Left cardiac atrium (tissue), 4 donors: ENCODE measurements at places on chromosomes 5 and 9.

GRCh38 chr9:88835772-88836171 is 155.5 kb upstream of the S1PR3 start:
- no peak for DNase-seq

DNA sequence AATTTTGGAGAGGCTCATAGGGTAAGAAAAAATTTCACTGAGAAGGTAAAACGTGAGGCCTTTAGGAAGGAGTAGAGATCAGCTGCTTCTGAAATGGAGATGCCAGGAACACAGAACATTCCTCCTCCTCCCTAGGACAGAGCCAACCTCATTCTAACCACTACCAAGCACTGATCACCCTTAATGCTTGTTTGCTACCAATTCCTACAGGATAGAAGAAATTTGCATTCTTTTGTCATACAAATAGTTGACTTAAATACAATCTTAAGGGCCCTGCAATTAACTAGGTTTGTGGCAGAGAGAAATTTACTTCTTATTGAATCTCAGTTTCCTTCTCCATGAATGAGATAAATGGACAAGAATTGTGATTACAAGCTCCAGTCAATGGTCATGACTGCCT is 780.2 kb upstream of the WWC1 start:
- DNase-seq = no peak

GRCh38 chr5:153658606-153659005 is 168.1 kb downstream of the GRIA1 start:
- DNase-seq = no peak

GRCh38 chr5:131225282-131225974 is 38.4 kb upstream of the CDC42SE2 start:
- DNase-seq = no peak
